ENCODE measurements at places on chromosomes 1 and 21.

- peak; percentile 96 for DNase-seq
Measured at GRCh38 chr1:16091296-16091695, 17.8 kb upstream of the FAM131C start.

DNA sequence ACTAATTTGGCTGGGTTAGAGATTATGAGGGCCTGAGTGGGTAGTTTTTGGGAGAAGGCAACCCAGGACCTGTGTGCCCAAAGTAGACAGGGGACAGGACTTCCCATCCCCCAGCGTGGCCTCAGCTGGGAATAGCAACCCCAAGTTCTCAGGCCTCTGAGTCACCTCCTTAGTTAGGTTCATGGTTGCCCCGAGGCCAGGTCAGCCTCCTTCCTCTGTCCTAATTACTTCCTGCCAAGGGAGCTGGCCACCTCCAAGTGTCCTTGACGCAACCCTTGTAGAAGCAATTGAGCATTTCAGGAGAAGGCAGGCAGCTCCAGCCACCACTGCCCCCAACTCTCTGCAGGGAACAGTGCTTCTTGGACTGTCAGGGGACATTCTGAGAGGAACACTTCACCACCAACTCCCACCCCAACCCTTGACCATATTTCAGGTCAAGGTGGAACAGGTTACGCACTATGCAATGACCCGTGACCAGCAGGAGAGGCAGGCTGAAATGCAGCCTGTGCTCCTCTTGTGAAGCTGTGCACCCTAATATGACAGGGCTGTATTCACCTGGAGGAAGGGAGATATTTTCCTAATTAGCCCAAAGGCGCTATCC, 5.1 kb upstream of the NT5C1A start:
- no peak for DNase-seq

- DNase-seq = no peak
Measured at GRCh38 chr1:116159177-116159576, 48.0 kb downstream of the MAB21L3 start.

- DNase-seq = no peak
Measured at GRCh38 chr1:200263203-200263602, 146.6 kb downstream of the ZNF281 start.

DNA sequence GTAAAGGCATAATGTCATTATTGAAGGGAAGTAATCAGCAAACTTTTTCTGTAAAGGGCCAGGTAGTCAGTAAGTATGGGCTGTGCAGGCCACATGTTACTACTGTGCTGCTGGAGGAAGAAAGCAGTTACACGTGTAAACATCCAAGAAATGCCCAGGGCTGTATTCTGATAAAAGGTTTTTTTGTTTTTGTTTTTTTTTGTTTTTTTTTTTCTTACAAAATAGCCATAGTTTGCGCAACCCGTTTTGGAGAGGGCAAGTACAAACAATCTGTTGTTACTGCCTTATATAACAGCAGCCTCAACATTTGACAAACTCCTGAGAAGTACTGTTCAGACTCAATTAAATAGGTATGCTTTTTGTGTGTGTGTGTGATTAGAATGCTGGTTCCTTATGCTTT, 26.7 kb upstream of the MTMR11 start:
- DNase-seq = no peak

DNA sequence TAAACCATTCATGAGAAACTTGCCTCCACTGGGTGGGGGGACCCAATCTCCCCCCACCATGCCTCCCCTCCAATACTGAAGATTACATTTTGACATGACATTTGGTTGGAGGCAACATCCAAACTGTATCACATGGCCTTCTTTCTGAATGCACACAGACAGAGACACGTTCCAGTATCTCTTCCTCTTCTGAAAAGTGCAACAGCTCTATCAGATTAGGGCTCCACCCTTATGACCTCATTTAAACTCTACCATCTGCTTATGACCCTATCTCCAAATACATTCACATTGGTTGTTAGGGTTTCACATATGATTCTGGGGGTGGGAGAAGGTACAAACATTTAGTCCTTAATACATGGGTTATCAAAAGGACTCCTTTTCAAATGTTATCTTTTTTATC, 481.8 kb upstream of the NFIA start:
- no peak for DNase-seq

DNA sequence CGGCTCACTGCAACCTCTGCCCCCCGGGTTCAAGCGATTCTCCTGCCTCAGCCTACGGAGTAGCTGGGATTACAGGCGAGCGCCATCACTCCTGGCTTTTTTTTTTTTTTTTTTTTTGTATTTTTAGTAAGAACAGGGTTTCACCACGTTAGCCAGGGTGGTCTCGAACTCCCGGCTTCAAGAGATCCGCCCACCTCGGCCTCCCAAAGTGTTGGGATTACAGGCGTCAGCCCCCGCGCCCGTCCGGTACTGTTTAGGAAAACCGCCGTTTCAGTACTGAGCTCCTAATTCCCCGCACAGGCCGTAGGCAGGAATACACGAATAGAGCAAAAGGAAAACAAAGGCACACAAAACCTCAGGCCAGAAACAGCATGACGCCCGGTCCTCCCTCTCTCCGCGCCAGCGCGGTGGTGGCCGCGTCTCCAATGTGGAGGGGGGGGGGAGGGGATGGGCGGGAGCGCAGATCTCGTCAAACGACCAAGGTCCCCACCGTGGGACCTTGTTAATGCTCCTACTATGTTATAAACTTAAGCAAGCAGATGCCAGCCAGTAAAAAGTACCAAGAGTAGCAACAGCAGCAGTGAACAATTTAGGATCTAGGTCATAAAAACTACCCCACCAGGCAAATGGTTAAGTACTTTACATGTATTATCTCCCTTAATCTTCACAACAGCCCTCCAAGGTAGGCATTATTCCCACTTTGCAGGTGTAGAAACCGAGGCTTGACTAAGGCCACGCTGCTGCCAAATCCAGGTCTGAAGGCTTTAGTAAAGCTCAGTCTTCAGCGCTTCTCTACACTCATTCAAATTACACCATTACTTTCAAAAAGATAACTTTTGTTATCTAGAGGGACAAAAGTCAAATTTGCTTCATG, 648 bp upstream of the ADAR start:
- DNase-seq = peak; percentile 47

- no peak for DNase-seq
Measured at GRCh38 chr1:207719234-207719633, 32.6 kb upstream of the CD46 start.

DNA sequence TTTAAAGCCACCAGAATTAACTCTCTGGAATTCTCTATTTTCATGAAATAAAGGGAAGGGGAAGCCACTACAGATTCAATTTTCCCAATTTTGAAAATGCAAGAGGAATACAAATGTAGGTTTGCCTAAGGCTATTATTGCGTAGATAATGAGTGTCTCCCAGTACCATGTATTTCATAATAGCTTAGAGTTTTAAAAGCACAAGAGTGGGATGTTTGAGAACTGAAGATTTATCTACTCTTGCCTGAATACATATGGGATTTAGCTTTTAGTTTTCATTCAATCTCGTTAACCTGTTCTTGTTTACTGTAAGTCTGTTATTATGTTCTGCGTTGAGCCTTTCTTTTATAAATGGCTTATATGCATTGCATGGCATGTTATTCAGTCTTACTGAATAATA, 795.1 kb downstream of the BRINP3 start:
- no peak for DNase-seq

- DNase-seq = no peak
Measured at GRCh38 chr21:42599962-42600361, 53.5 kb upstream of the PDE9A start.

DNA sequence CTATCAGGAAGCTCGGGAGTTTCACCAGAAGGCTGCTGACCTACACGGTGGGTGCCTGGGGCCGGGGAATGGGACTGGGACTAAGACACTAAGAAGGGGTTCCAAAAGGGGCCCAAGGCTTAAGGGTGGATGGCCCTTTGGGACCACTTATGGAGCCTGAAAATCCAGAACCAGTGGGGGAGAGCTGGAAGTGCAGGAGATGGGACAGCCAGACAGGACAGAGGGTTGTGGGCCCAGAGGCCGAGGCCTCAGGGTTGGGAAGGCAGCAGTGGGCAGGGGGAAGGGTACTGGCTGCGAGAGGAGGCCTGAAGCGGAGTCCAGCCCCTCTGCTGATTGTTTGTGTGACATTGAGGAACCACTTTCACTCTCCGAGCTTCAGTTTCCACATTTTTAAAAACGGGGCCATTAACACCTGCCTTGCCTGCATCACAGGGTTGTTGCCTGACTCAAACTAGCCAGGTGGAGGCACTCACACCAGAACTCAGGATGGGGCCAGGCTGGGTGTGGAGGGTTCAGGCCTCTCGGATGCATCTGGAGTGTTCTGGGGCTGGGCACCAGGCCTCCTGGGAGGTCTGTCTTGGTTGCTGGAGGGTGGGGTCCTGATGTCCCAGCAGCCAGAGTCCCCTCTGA, 3.0 kb downstream of the TTC24 start:
- DNase-seq = no peak

- DNase-seq = no peak
Measured at GRCh38 chr1:61269602-61270001, 187.2 kb downstream of the NFIA start.

- no peak for DNase-seq
Measured at GRCh38 chr1:247119600-247120407, 15.6 kb upstream of the ZNF669 start.

GRCh38 chr21:27225940-27226339, 259.1 kb upstream of the ADAMTS5 start:
- no peak for DNase-seq

DNA sequence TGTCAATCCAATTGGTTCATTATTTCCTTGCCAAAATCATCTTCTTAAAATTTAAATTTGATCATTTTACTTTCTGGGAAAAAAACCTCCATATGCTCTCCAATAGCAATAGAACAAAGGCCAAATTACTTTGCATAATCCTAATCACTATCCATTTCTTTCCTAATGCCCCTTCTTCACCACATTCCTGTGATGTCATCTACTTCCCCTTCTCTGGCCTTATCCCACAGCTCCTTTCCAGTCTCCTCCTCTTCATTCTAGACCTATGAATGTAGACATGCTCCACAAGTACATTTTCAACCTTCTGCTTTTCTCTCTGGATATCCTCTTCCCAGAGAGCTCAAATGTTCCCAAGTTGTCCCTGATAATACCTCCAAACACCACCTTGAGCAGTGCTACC, 216.6 kb downstream of the MRPL39 start:
- DNase-seq = no peak

DNA sequence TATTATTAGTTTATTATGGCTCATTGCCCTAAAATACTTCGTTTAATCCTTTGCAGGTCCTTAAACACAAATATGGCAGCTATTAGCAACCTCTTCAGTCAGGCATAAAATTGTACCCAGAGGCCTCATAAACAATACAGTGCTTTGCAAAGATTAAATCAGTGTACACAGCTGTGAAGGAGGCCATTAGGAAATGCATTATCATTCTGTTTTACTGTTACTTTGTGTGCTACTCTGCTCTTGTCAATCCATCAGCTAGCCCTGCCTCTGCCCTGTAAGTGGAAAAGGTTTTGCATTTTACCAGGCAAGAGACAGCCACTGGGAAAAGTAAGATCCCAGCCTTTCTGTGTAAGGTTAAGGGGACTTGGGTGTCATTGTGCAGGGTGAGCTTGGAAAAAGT, 415.7 kb upstream of the DAB1 start:
- DNase-seq = no peak

DNA sequence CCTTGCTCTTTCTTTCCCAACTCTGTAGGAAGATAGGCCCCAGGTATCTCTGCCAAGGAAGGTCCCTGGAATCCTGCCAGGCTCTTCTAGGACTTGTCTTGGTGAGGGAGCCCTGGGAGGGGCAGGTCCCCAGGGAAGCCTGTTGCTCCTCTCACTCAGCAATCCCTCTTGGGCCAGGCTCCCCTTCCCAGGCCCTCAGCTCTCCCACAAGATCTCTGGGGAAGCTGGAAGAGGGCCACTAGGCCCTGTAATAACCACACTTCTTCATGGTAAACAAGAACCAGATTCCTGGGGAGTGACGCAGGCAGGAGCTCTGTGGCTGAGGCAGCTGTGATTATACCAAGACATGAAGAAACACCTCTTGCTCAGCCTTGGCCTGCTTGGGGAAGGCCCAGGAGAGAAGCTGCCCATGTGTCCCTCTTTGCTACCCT, 9.9 kb upstream of the MAPKAPK2 start:
- DNase-seq = peak; percentile 95

GRCh38 chr1:43352881-43353280, 5.9 kb upstream of the CDC20 start:
- DNase-seq = no peak

DNA sequence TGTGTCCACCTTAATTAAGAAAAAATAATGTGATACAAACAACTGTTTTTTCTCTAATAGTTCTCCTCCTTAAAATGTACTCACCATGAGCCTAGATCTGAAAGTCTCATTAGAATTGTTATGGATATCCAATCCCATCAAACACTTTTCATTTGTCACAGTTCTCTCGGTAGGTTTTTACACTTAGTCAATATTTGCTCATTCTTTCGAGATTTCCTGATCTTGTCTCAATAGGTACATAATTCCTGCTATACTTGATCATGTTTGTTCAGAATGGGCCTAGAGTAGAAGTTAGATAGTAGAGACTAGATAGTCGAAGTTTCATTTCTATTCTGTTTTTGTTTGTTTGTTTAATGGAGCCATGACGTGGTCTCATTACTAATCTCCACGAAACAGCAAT, 2005.7 kb downstream of the NCAM2 start:
- DNase-seq = no peak

DNA sequence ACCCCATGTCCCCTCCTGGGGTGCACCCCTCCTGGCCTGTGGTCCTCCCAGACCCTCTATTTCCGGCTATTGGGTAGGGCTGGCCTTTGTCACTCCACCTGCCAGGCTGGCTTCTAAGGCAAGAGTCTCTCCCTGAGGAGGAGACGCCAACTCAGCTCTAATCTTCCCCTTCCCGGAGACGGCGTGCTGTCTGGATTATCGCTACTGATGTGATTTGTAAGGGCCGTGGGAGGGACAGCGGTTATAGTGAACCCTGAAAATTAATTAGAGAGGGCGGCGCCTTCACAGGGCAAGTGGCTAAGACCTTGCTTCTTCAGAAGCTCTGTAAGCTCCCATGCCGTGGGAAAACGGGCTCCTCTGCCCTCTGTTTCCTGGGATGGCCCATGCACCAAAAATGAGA, 207.0 kb upstream of the VAMP3 start:
- no peak for DNase-seq

DNA sequence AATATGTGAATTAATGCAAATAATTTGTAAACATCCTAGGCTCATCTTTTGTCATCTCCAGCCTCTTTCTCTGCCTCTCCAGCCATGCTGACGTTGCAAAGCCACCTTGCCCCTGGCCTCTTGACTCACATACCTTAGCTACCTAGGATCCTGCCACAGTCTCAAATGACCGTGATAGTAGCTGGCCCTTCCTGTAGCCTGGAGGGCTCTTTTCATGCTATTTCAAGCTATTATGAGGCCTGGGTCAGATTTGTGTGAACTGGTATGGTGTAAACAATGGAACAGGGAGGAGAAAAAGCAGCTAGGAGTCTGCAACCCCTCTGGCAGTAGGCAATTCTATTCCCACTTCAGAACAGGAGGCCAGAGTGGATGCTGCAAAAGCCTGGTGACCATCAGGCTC, 337.7 kb downstream of the DISC1 start:
- no peak for DNase-seq

GRCh38 chr1:62436039-62436465, 797 bp upstream of the USP1 start:
- DNase-seq = no peak

Measured in breast epithelium (tissue), 4 donors.